Osteocyte (in vitro differentiated cells): ENCODE measurements at places on chromosomes 2 and 18. TPM values are rescaled to one million over a fixed set of nuclear protein-coding genes. Genes with fewer than 3 reads are reported as not detected.

GRCh38 chr18:32530947-32531651, 60.4 kb upstream of the GAREM1 start:
- DNase-seq, result no peak
- H3K4me1 ChIP-seq, result no peaks in the 10 kb centered on the region
- no peaks in the 10 kb centered on the region for H3K27me3 ChIP-seq
- no peak overlapping the region for H3K27ac ChIP-seq
- no peaks in the 10 kb centered on the region for H3K36me3 ChIP-seq

DNA sequence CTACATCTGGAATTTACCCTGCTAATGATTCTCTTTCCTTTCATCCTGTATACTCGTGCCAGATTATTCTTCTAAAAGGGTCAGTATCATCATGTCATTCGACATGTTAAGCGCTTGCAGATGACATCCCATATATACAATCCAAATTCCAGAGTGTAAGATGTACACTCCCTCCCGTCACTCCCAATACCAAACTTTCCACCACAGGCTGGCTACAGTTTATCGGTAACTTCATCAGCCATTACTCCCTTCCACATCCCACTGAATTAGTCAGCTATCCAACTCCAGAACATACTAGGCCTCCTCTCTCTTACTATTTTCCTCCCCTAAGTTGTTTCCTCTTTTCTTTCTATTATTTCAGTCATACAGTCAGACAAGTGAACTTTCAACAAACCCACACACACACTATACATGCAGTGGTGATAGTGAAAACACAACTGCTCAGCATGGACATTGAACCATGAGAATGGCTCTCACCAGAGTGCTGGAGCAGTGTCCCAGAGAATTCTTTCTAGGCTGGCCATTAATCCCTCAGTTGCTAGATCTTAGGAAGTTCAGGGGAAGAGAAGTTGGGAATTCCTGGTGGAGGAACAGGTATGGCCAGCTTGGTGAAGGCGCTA, 10.6 kb upstream of the NMI start:
- H3K27ac ChIP-seq, result no peak overlapping the region
- H3K36me3 ChIP-seq, result no peaks in the 10 kb centered on the region
- no peaks in the 10 kb centered on the region for H3K27me3 ChIP-seq
- no peak for DNase-seq
- H3K4me3 ChIP-seq, result no peak overlapping the region
- H3K4me1 ChIP-seq, result peaks cover 13% of the 10 kb centered on the region

- no peak overlapping the region for H3K4me3 ChIP-seq
- H3K36me3 ChIP-seq, result no peaks in the 10 kb centered on the region
- no peaks in the 10 kb centered on the region for H3K27me3 ChIP-seq
- peaks cover 6% of the 10 kb centered on the region for H3K4me1 ChIP-seq
- DNase-seq, result no peak
- no peak overlapping the region for H3K27ac ChIP-seq
Measured at GRCh38 chr2:172012677-172013391, 13.1 kb downstream of the METAP1D start.

POLR1B gene
- total RNA-seq, result 17.1 and 21.0 TPM in 2 replicates

DHRS9 gene
- not detected in 2 replicates for total RNA-seq

HAAO gene
- 0.73 and 1.1 TPM in 2 replicates for total RNA-seq

CRACDL gene
- total RNA-seq, result 0.57 and 1.3 TPM in 2 replicates
